NCI-H2171 (cell line): ENCODE measurements at places on chromosomes 13 and 19.

GRCh38 chr19:37470216-37470615 is 1.1 kb downstream of the ZNF570 start:
- DNase-seq, result no peak

- DNase-seq, result no peak
Observed at GRCh38 chr13:30739761-30740642, 4.7 kb downstream of the ALOX5AP start.

DNA sequence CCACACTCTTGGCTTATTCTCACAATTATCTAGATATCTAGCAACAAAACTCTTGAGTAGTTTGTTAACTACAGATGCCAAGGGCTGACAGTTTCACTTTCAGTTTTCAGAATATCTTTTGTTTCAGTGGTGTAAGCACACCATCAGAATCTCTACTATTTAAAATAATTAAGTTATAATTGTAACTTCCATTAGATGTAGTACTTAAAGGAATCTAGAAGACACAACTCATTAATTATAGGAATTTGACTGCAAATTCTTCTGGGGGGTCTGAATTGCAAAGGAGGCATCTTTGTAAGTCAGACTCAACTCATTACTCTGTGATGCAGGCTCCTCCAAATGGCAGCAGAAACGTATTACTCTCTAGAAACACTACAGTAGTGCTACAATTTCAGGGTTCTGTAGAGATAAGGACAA is 44.9 kb upstream of the USPL1 start:
- no peak for DNase-seq

- no peak for DNase-seq
Observed at GRCh38 chr19:52099497-52100138, 4.1 kb upstream of the ZNF841 start.

DNA sequence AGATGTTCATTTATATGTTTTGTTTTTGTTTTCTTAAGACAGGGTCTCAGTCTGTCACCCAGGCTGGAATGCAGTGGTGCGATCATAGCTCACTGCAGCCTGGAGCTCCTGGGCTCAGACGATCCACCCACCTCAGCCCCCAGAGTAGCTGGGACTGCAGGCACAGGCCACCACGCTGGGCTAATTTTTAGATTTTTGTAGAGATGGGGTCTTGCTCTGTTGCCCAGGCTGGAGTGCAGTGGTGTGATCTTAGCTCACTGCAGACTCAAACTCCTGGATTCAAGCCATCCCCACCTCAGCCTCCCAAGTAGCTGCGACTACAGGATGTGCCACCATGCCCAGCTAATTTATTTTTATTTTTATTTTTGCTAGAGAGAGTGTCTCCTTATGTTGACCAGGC is 45.7 kb downstream of the NFIC start:
- DNase-seq, result no peak

GRCh38 chr13:41017159-41017558 is 2.0 kb downstream of the ELF1 start:
- DNase-seq, result no peak

DNA sequence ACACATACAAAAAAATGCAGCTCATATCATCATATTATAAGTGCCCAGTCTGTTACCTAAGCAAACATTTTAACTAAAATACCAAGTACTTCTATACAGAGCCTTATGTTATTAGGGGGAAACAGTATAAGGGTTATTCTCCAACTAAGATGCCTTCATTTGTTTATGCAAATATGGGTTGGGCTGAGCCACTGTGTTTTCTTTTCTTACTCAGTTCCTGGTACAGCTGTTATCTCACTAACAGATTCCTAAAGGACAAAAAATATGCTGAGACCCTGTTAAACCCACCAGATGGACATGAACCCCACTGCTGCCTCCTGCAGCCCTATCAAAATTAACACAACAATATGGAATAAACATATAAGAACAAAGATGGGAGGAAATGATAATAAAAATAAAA is 34.5 kb upstream of the SMAD9 start:
- no peak for DNase-seq

- DNase-seq, result no peak
Observed at GRCh38 chr19:2726160-2726855, 5.1 kb upstream of the DIRAS1 start.

DNA sequence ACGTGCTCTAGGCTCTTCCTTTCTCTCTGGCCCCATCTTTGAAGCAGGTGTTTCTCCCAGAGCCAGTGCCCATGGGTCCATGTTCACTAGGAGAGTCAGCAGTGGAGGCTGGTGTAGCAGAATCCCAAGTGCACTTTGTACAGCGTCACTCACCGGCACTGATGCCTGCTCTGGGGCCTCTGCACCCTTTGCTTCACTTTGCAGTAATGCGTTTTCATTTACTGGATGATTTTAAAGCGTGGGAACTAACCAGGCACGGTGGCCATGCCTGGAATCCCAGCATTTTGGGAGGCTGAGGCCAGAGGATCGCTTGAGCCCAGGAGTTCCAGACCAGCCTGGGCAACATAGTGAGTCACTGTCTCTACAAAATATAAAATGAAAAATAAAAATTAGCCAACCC is 30.7 kb downstream of the SLC25A42 start:
- no peak for DNase-seq

- DNase-seq, result no peak
Observed at GRCh38 chr13:48505597-48506091, 27.2 kb downstream of the RCBTB2 start.

DNA sequence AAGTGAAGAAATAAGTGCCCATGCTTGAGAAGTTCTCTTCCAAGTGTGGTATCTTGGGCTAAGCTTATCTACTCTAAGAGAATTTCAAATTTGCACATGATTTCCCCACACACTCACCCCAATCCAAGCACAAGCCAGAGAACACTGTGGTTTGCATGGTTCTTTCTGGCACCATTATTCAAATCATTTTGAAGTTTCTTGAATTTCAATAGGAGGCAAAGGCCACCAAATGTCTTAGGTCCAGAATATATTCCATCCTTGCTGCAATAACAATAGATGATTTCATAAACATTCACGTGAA is 359.7 kb downstream of the IRS2 start:
- no peak for DNase-seq

DNA sequence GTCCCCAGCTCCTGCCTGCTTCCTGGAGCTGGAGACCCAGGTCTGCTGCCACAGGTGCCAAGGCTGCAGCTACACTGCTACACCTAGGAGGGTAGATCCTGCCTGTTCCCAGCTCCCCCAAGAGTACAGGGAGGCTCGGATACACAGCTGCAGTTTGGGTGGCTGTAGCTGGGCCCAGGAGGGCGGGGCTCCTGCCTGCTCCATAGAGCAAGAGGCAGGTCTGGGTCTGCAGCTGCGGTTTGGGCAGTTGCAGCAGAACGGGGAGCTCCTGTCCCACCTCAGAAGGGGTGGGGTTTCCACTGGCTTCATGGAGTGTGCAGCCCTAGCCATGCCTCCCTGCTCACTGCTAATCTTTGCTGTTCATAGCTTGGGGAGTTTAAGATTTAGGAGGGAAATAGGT is 199.0 kb downstream of the NUFIP1 start:
- DNase-seq, result no peak

GRCh38 chr19:27759896-27760295 is 1453.1 kb downstream of the UQCRFS1 start:
- no peak for DNase-seq

- DNase-seq, result no peak
Observed at GRCh38 chr19:12867120-12868099, 13.8 kb downstream of the DNASE2 start.

GRCh38 chr13:46211116-46211482 is 629 bp upstream of the LRRC63 start:
- DNase-seq, result no peak

DNA sequence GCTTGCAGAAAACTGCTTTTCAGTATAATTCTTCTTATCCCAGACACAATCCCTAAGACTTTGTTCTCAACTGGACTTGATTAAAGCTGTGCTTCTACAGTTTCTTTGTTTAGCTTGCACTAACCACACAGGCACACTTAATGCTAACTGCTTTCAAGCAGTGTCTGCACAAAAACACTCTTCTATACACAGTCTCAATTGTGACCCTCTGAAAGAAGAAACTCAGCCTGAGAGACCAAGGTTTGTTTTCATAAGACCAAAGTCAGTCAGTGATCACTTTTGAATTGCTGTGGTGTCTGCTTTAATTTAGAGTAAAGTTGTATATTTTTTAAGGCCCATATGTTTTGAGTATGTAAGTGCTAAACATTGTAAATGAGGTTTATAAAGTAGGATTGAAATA is 431.2 kb downstream of the KCTD12 start:
- DNase-seq, result no peak

- DNase-seq, result no peak
Observed at GRCh38 chr19:19042732-19043280, 9.4 kb downstream of the ARMC6 start.

GRCh38 chr19:27635401-27635800 is 1577.5 kb downstream of the UQCRFS1 start:
- DNase-seq, result no peak

DNA sequence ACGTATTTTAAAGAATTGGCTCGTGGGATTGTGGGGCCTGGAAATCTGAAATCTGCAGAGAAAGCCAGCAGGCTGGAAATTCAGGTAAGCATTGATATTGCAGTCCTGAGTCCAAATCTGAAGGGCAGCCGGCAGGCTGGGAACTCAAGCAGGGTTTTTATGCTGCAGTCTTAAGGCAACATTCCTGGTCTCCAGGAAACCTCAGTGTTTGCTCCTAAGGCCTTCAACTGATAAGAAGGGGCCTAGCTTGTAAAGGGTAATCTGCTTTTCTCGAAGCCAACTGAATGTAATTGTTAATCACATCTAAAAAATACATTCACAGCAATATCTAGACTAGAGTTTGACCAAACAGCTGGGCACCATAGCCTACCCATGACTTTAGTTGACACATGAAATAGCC is 154.4 kb downstream of the EFNB2 start:
- DNase-seq, result no peak

- no peak for DNase-seq
Observed at GRCh38 chr13:28268800-28269223, 130.5 kb downstream of the PAN3 start.
